ENCODE measurements at places on chromosomes 6 and 20. TPM values are rescaled to one million over a fixed set of nuclear protein-coding genes. Genes with fewer than 3 reads are reported as not detected.

DNA sequence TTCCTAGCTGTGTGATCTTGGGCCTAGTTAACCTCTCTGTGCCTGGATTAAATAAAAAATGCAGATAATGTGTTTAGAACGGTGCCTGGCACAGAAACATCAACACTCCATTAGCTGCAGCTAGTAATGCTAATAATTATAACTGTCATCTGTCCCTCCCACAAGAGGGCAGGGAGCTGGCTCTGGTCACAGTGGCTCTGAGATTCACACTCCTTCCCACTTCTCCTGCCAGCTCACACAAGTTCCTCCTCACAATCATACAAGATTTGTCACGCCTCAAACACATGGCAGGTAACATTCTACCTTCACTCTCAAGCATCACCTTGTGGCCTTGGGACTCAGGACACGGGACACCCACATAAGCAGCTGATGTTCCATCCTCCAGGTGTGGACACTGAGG is 2.4 kb downstream of the ADA start:
- DNase-seq: no peak

DNA sequence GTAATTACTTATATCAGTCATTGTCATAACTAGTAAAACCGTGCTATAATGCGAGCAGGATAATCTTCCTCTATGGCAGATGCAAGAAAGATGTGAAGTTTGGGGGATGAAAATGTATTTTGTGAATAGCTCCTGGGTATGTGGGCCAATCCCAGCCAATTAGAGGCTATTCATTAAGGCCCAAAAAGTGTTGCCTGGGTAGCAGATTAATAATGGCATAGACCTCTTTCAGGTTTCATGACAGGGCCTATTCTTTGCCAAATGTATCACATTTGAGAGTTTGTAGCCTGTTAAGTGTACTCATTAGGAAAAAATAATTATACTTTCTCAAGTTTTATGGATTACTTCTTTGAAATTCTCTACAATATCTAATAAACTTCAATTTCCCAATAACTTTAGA is 199.2 kb upstream of the POU3F2 start:
- DNase-seq: no peak

- no peak for DNase-seq
Observed at GRCh38 chr6:116954938-116955337, 77.9 kb downstream of the RFX6 start.

Gene CST5
- total RNA-seq: not detected

Gene DTNBP1
- 19.8 TPM for total RNA-seq

Gene PEX7
- 11.7 TPM for total RNA-seq

Data from uterus (tissue), 4 donors.